NCI-H1930 (cell line): ENCODE measurements at places on chromosomes 1 and 21.

- DNase-seq: no peak
Observed at GRCh38 chr1:247376659-247377058, 39.3 kb upstream of the NLRP3 start.

- no peak for DNase-seq
Observed at GRCh38 chr21:36867291-36867905, 99.1 kb downstream of the HLCS start.

GRCh38 chr1:227945891-227946623 lies 1.7 kb downstream of the WNT9A start:
- DNase-seq: no peak

- peak; percentile 11 for DNase-seq
Observed at GRCh38 chr1:59971464-59971911, 44.9 kb upstream of the CYP2J2 start.

DNA sequence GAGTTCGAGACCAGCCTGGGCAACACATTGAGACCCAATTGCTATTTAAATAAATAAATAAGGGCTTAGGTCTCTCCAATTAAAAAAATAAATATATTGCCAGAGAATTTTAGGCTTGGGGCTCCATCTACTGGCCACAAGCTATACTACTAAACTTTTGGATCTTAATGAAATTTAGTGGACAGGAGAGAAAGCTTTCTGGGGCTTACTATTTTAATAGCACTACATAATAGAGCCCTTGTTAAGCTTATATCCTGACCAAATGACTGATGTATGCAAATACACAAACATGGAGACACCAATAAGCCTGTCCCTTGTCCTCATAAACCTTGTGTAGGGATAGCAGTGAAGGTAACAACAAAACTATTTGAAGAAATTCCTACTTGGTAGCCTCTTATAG lies 18.4 kb downstream of the CCT3 start:
- DNase-seq: no peak

- DNase-seq: no peak
Observed at GRCh38 chr1:27372022-27372807, 2.4 kb downstream of the FCN3 start.

GRCh38 chr1:66251546-66251945 lies 282.4 kb upstream of the SGIP1 start:
- DNase-seq: no peak

DNA sequence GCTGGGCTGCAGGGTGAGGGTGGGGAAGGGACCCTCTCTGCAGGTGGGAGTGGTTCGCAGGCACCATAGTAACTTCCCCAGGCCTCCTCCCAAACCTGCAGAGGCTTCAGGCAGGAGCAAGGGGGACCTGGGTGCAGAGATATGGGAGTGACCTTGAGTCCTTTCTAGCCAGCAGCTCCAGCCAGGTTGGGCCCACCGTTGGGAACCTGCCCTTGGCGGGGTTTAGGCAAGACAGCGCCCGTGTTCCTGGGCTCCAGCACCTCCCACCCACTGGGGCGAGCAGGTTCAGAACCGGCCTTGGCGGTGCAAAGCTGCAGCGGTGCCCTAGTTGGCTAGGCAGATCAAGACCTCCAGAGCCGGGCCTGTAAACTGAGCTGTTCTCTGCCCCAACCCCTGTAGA lies 2.2 kb upstream of the PRDM16 start:
- DNase-seq: no peak

GRCh38 chr1:239955431-239955830 lies 136.3 kb upstream of the FMN2 start:
- DNase-seq: no peak

DNA sequence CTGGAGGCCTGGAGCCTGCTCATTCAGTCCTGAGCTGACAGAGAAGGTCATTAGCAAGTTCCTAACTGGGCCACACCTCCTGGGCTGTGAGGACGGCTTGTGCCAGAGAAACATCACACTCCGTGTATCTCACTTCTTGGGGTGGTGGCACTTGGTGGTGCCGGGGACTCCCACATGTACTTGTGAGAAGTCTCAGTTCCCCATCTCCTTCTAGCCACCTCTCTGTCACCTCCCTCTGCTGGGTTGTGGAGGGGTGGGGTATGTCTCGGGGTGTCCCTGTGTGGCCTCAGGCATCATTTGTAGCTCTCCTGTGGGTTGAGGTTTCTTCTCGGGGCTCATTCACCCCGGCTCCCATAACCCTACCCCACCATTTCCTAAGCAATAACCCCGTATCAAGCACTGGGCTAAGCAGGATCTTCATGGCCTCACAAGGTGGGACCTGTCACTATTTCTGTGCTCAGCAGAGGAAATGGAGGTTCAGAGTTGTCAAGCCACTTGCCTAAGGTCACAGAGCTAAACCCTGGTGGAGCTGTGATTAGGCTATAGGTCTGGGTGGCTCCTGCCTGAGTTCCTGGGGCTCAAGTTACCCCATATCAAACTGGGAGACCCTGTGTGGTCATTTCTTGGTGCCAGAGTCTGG lies 62.5 kb downstream of the UBIAD1 start:
- no peak for DNase-seq

DNA sequence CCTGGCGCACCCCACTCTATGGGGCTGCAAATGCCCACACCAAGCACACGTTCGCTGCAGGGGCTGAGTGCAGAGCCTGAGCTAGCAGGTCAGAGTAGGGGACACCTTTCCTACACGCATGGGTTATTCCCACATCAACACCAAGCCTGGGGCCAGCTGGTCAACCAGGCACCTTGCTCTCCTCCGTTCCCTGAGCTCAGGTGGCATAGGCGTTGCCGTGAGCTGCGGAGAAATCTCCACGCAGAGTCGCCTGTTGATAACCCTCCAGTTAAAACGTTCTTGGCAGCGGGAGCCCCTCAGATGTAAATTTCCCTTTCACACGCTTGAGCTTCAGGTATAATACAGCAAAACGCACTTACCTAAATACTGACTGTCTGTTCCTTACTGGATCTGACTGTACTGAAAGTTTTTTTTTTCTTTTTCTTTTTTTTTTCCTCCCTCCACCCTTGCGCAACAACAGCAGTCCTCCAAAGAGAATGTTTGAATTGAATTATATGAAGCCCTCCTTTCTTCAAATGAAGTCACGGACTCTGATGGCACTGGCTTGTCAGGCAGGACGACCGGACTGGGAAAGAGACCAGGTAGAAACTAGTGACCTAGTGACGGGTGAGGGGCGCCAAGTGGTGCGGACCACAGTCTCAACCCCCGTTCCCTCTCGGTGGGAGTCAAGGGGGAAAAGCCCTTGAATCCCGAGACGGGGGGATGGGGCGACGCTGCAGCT lies 2.1 kb downstream of the BRINP3 start:
- DNase-seq: no peak

DNA sequence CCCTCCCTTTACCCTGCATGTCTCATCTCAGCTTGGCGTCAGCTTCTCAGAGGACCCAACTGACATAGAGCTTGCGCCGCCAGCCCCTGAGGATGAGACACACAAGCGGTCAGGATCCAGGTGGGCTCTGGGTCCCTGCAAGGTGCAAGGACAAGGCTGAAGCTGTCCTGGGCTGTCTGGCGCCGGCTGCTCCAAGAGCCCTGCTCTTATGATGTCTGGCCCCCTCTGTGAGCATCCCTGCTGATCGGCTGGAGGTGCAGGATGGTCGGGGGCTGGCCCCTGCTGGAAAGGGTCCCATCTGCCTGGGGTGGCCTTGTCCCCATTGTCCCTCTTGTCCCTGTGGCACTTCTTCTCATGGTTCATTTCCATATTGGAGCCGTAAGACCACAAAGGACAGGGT lies 479.0 kb downstream of the NPHP4 start:
- no peak for DNase-seq

DNA sequence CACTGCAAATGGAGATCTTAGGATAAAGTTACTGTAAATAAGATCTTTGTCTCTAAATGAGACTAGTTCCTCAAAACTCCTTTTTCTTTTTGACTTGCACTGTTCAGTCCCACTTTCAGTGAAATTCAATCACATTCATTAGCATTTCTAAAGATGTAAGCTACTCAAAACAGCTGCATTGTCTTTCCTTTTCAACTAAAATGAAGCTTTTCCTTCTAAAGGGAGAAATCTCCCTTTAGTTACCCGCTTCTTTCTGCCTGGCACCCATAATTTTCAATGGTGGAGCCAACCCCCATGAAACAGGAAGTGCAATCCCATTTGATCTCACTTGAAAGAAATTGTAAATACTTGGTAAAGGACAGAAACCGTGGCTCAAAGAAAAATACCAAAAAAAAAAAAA lies 387.4 kb upstream of the PKN2 start:
- DNase-seq: no peak

GRCh38 chr1:113861641-113862040 lies 9.9 kb downstream of the PTPN22 start:
- no peak for DNase-seq

DNA sequence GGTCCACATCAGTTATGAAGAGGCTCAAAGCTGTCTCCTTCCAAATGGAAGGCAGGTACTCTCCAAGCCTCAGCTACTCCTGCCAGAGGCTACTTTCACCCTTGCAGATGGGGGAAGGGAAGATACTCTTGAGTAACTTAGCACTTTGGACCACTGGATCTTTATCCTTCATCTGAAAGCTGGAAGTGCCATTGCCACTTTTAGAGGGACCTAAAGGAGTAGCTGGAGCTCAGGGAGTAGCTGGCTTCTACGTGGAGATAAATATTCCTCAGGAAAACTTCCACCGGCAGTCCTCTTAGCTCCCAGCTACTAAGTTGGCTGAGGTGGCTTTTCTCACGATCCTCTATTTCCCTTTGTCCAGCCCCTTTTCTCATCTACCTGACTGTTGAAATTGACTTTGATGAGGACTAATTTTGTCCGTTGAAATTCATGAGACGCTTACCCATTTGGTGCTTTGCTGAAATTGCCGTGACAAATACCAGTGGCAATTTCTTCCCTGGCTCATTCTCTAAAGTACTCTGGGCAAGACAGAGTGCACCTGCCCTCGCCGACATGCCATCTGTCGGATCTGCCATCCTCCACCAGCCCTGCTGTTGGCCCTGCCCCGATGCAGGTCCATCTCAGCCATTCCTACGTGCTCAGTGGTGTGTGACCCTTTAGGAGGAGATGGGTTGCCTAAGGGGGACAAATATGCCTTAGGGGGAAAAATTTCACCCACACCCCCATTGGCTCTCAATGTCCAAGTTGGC lies 13.6 kb downstream of the IGSF21 start:
- no peak for DNase-seq

DNA sequence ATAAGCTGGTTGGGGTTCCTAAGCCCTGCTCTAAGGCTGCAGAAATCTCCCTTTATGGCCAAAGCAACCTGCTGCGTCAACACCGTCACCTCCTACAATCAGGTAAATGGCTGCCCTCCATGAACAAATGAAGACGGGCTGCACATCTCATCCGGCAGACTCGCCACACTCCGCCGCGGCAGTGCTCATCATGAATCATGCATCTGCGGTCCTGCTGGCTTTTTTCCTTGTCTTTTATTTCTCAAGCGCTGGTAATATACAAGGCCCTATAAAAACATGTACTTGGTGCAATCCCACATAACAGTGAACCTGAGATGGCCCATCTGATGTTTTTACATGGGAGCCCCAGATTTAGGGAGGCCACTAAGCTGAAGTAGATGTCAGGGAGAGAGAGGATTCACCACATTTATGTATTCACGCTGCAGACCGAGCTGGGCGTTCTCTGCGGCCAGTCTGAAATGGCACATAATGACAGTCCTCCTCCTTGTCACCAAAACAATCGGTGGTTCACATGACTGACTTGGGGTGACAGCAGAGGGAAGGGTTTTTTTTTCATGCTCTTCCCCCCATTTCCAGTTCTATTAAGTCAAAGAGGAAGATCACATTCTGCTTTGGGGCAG lies 91.6 kb downstream of the KAZN start:
- no peak for DNase-seq

- no peak for DNase-seq
Observed at GRCh38 chr1:102879439-102879993, 228.8 kb downstream of the COL11A1 start.

DNA sequence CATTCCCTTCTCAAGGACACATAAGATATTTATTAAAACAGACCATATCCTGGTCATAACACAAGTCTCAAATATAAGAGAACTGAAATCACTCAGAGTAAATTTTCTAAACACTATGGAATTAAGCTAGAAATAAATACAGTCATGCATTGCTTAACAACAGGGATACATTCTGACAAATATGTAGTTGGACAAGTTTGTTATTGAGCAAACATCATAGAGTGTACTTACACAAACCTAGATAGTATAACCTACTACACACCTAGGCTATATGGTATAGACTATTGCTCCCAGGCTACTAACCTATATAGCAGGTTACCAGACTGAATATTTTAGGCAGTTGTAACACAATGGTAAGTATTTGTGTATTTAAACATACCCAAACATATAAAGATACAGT lies 104.0 kb downstream of the MIS18A start:
- no peak for DNase-seq

GRCh38 chr21:40769231-40769630 lies 77.7 kb downstream of the DSCAM start:
- no peak for DNase-seq

DNA sequence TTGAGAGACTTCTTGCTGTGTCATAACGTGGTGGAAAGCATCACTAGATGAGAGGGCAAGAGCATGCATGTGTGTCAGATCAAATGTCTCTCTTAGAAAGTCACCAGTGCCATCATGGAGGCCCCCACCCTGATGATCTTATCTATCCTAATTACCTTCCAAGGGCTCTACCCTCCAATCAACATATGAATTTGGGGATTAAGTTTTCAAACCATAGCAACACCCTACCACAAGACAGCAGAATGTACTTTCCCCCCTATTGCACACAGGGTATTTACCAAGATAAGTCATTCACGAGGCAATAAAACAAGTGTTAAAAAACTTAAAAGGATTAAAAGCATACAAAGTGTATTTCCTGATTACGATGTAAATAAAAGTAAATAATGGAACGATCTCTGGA lies 515.6 kb downstream of the LMO4 start:
- no peak for DNase-seq

DNA sequence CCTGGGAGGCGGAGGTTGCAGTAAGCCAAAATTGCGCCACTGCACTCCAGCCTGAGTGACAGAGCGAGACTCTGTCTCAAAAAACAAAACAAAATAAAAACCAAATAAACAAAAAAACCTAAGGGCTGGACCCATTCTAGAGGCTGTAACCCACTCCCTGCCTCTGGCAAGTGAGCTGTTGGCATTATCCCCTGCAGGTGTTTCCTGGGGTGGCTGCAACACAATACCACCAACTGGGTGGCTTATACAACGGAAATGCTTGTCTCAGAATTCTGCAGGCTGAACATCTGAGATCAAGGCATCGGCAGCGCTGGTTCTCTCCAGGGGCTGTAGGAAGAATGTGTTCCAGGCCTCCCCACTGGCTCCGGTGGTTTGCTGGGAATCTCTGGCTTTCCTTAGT lies 15.2 kb downstream of the LRRC38 start:
- DNase-seq: no peak

- no peak for DNase-seq
Observed at GRCh38 chr1:4221107-4221506, 321.0 kb upstream of the C1orf174 start.

DNA sequence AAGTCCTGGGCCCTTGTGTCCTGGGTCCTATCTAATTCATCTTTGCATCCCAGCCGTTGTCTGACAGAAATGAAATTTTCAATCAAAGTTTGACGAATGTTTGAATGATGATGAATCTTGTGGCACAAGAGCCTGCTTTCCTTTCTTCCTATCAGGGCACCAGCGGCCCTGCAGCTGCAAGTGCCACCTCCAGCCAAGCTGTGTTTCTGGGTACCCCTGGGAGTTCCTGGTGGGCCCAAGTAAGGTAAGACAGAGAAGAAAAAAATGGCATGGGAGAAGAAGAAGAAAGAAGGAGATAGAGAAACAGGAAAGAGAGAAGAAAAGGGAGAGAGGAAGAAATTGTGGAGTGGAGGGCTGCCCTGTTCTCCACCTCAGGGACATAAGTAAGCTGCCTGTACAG lies 782.1 kb upstream of the TPTE start:
- no peak for DNase-seq
